ENCODE measurements at places on chromosomes 6 and 20.

DNA sequence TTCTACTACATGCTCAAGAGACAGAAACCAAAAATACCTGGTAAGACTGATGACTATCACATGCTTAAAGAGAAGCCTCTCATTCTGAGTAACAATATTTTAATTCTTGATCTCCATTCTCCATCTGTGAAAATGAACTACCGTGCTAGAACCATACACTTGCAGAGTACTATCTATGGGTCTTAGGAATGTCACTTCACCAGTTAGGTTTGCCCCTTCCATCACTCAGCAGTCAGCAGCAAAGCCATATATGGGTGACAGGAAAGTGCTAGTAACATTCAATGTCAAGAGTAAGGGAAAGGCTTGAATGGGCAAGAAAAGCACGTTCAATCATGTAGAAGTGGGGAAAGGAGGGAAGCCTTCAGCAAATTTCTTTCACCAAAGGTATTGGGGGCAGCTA, 2.3 kb downstream of the DNAAF9 start:
- no peak overlapping the region for H3K4me3 ChIP-seq
- DNase-seq, result no peak
- peaks cover 17% of the 10 kb centered on the region for H3K27me3 ChIP-seq

- H3K4me3 ChIP-seq, result no peak overlapping the region
- H3K36me3 ChIP-seq, result no peaks in the 10 kb centered on the region
- no peaks in the 10 kb centered on the region for H3K27me3 ChIP-seq
- no peak overlapping the region for H3K27ac ChIP-seq
- no peak for DNase-seq
These were observed 52.0 kb downstream of the PSMG4 start for GRCh38 chr6:3310703-3311102.

- no peaks in the 10 kb centered on the region for H3K27me3 ChIP-seq
- H3K27ac ChIP-seq, result no peak overlapping the region
- H3K4me1 ChIP-seq, result no peaks in the 10 kb centered on the region
- DNase-seq, result no peak
- H3K36me3 ChIP-seq, result no peaks in the 10 kb centered on the region
- no peak overlapping the region for H3K4me3 ChIP-seq
These were observed 127.9 kb upstream of the AGPAT4 start for GRCh38 chr6:161401587-161402309.

- H3K4me3 ChIP-seq, result no peak overlapping the region
- DNase-seq, result no peak
- H3K4me1 ChIP-seq, result peaks cover 5% of the 10 kb centered on the region
- no peaks in the 10 kb centered on the region for H3K27me3 ChIP-seq
- H3K36me3 ChIP-seq, result no peaks in the 10 kb centered on the region
These were observed 13.1 kb downstream of the ARHGAP18 start for GRCh38 chr6:129696843-129697242.

DNA sequence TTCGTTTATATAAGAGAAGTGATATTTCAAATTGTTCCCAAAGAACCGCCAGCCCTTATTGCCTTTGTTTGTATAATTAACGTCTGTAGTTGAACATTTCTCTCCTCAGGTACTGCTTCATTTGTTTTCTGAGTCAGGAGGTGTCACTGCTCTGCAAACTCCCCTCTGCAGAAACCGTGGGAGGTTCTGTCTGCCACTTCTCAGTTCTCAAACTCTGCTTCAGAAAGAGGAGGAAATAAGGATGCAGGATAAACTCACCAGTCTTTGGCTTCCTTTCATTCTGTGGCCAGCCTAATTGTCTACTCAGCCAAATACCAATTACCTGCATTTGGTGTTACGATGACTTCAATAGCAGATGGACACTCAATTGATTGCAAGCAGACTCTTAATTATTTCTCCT, 149.8 kb downstream of the PAK5 start:
- H3K27me3 ChIP-seq, result no peaks in the 10 kb centered on the region
- H3K27ac ChIP-seq, result no peak overlapping the region
- no peak overlapping the region for H3K4me3 ChIP-seq
- H3K4me1 ChIP-seq, result no peaks in the 10 kb centered on the region
- H3K36me3 ChIP-seq, result no peaks in the 10 kb centered on the region

DNA sequence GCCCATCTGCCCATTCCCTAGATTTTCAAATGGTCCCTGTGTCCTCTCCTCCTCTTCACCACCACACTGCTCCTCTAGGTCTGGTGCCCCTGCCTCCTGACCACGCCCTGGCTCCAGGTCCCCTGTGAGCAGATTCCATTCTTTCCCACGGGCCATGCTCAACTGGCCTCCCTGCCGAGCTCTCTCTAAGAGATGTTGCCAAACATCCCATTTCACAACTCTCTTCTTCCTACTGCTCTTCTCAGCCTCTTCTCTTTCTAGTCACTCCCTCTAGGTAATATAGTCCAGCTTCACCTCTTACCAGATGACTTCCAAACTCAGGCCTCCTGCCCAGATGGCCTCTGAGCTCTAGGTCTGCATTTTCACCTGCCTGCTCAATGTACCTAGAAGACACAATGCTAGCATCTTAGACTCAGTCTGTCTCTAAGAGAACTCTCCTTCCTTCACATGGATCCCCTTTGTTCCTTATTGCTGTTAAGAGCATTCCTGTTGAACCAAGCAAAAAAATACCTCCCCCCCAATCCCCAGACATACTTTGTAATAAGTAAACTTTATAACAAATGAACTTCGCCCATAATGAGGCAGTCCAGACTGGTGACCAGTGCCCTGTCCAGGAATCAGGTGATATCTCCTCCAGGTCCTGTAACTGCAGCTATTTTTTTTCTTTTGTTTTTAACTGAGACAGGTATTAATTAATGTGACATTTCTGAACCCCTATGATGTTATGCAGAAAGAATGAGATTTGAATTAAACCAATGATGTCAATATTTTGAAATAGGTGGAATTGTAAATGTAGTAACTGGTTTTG, 79.0 kb downstream of the LYRM4 start:
- H3K27ac ChIP-seq, result no peak overlapping the region
- no peak overlapping the region for H3K4me3 ChIP-seq
- H3K27me3 ChIP-seq, result no peaks in the 10 kb centered on the region
- no peak for DNase-seq
- no peaks in the 10 kb centered on the region for H3K36me3 ChIP-seq

Data from colonic mucosa (tissue), 4 donors.